ENCODE measurements at places on chromosomes 7 and 10.

GRCh38 chr7:157961731-157962457 lies 625.1 kb downstream of the DNAJB6 start:
- no peak for DNase-seq

DNA sequence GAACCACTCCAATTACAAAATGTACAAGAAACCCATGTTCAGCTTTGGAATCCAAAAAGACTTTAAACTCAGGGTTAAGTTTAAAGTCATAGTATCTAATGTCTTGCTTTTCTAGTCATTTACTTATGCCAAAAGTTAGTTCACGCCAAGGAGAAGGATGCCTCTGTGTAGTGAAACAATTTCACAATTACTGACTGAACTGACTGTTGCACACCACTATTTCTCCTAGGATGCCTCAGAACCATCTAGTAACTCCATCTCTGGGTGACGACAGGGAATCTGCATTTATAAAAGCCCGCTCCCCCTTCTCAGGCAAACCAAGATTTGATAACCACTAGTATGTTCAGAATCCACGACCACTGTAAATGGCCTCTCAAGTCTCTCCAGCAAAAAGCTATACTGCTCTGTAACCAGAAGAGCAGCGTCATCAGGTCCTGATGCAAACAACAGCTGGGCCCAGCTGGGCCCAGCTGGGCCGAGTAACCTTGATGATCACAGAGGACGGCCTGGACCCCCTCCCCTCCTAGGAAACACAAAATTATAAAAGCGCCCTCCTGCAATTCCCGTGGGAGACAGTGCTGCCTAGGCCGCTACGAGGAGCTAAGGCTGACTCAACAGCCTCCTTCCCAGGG lies 680 bp upstream of the ADO start:
- no peak for DNase-seq

DNA sequence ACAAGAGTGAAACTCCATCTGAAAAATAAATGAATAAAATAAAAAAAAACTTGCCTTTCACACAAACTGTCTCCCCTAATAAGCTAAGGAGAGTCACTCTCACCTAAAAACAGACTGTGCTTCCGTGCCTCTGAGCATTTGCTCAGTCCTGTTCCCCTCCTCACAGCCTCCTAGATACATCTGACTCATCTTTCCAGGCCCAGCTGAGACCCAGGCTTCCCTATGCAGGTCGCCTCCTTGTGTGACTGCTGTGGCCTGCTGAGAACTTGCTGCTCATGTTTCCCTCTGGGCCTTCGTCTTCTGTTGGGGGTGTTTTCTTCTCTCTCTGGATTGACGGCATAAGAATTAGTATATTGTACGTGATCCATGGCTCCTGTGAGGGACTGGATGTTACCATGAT lies 777.7 kb downstream of the LRMDA start:
- no peak for DNase-seq

GRCh38 chr10:90862908-90863514 lies 5.2 kb upstream of the HTR7 start:
- DNase-seq, result no peak

GRCh38 chr10:77253147-77253545 lies 384.5 kb downstream of the KCNMA1 start:
- DNase-seq, result no peak

GRCh38 chr10:118581340-118581739 lies 14.1 kb downstream of the PRLHR start:
- DNase-seq, result no peak

GRCh38 chr7:31419505-31420055 lies 79.1 kb upstream of the NEUROD6 start:
- DNase-seq, result no peak

DNA sequence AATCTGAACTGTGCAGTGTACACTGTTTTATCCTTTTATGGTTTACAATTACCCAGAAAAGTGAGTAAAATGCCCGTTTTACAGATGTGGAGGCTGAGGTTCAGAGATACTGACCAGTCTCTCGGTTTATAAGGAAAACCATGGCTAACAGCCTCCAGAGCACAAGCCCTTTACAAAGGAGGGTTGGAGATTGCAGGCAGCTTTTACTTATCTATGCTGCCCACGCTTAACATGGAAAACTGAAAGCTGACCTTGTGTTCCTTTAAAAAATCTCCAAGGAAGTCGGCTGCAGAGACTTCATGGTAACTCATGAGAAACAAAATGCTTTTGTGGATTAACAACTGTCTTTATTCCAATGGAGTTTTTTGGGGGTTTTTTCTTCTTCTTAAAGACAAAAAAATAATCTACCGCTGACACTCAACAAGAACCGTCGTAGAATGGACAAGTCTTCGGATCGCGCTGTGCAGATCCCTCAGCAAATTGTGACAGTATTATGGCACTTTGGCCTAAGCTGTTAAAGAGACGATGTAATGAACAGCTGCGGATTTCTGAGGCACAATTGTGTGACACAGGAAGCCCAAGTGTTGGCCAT lies 654 bp upstream of the SLF2 start:
- no peak for DNase-seq

- DNase-seq, result no peak
These were observed 200.1 kb downstream of the SLC25A13 start for GRCh38 chr7:96121752-96122151.

DNA sequence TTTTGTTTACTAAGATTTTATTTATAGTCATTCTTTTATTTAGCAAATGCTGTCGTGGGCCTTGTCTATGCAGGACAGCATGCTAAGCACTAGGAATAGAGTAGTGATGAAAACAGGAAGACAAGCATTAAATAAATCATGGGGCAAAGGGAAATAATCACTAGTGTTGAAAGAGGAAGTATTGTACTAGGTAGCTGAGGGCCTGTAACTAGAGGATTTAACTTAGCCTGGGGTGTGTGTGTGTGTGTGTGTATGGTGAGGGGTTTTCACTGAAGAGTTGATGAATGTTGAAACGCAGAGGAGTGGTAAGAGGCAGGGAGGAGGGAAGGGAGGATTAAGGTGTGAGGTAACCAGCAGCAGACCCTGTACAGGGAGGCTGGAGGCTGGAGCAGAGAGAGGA lies 446.4 kb downstream of the SDK1 start:
- DNase-seq, result no peak

DNA sequence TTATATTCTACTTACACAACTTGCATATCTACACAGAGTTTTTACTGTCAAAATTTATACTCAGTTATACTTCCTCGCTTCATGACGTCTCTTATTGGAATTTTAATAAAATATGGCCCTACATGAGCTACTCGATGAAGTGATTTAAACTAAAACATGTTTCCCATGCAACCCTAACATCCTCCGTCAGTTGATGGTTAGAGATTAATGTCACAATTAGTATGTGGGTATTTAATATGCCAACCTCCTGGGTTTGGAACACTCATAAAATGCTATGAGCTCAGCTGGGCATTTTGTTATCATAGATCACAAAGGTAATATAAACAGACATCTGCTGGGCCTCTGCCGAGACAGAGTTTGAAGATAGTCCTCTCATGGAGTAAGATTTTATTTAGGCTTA lies 66.5 kb downstream of the GNAT3 start:
- DNase-seq, result no peak

- peak; percentile 1 for DNase-seq
These were observed 354.5 kb downstream of the TFEC start for GRCh38 chr7:115676080-115676479.

DNA sequence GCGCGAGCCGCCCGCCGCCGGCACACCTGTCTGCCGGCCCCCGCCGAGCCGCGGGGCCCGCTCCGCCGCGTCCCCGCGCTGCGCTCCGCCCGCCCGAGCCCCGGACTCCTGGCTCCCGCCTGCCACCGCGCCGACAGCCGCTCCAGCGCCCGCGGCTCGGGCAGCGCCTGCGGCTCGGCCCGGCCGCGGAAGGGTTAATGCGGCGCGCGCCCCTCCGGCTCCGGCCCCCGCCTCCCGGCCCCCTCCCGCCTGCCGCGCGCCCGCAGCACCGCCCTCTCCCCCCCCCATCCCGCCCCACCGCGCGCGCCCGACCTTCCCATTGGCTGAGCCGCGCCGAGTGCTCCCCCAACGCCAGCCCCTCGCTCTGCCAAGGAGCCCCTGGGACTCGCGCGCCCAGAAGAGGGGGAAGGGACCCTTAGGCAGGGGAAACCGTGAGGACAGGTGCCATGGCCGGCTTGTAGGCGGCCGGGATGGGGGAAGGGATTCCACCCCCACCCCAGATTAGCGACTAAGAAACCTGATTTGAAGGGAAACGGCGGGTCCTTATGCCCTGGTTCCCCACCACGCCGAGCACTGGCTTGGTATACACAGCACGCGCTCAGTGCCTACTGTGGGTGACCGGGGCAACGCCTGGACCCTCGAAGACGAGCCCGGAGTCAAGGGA lies at the start of gene KCNH2:
KCNH2 (minus strand) TSS at position 196 of the 664 bp plus-strand sequence. CDS start 408 bp downstream, outside the sequence.
- no peak for DNase-seq

DNA sequence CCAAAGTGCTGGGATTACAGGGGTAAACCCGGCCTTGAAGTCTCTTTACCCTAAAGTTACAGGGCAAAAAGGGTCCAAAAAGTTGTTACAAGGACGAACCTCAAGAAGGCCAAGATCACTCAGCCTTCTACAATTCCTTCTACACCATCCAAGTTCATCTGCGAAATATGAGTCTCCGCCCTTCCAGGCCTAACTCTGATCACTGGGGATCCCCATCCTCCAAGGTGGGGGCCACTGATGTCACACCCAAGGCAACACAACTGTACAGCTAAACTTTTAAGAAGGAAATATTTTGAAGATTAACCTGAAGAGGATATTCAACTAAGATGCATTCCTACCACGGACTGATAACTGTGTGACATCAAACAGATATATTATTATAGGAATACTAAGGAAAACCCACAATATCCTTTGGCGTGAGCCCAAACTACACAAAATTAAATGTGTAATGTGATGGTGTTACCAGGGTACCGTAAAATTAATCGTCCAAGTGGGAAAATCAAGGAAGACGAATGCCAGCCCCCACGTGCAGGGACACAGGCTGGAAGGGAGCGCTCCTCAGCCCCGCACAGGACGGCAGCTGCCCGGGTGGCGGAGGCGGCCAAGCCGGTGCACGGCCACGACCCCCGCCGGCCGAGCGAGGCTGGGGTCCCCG lies 1.0 kb downstream of the PAXIP1 start:
- peak; percentile 5 for DNase-seq

DNA sequence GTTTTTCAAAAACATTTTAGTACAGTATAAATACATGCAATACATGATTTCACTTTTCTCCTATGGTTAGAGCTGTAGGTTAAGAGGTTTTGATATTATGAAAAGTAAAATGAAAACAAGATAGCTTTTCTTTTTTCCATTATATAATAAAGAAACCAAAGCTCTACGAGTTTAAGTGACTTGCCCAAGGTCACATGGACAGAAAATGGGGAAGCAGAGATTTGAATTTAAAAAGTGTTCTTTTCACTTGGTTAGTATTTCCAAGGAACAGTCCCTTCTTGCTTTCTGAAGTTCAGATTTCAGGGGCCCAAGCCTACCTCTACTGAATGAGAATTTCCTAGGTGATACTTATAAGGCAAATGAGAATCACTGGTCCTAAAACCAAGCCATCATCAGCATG lies 13.2 kb upstream of the MAP3K8 start:
- DNase-seq, result no peak

DNA sequence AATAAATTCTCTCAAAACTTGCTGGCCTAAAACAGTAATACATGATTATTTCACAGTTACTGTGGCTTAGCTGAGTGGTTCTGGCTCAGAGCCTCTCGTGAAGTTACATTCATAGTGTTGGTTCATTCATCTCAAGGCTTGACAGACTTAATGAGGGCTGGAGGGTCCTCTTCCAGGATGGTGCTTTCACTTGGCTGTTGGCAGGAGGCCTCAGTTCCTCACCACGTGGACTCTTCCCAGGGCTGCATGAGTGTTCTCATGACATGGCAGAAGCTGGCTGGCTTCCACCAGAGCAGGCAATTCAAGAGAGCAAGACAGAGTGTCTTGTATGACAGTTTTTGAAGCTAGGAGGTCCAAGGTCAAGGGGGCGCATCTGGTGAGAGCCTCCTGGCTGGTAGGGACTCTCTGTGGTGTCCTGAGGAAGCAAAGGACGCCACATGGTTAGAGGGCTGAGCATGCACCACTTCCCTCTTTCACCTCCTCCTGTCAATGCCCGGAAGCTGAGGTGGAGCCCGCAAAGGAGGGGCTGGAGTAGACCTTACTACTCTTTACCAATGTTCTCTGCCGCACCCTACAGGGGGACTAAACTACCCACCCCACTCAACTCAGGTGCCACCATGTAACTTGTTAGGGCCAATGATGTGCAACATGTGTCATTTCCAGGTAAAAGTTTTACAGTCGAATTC lies 58.2 kb upstream of the YAE1 start:
- peak; percentile 93 for DNase-seq

GRCh38 chr7:31488562-31489203 lies 25.2 kb upstream of the ITPRID1 start:
- DNase-seq, result peak; percentile 60

- DNase-seq, result no peak
These were observed 202.6 kb downstream of the PPP1R3A start for GRCh38 chr7:113715981-113716856.

DNA sequence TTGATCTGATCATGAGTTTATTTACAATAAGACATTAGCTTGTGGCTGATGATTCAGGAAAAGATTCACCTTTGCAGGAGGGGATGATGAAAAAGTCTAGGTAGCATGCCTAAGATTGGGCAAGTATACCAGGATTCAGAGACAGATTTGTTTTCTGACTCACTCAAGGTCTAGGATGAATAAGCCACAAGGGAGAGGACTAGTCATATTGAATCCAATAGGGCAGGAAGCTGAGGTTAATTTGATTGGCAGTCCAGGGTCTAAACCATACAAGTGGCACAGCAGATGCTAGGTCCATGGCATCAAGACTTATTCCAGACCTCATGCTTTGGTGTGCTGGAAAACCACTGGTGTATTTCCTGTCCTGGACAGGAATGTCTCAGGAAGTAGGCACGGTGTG lies 1133.4 kb downstream of the XPNPEP1 start:
- no peak for DNase-seq

DNA sequence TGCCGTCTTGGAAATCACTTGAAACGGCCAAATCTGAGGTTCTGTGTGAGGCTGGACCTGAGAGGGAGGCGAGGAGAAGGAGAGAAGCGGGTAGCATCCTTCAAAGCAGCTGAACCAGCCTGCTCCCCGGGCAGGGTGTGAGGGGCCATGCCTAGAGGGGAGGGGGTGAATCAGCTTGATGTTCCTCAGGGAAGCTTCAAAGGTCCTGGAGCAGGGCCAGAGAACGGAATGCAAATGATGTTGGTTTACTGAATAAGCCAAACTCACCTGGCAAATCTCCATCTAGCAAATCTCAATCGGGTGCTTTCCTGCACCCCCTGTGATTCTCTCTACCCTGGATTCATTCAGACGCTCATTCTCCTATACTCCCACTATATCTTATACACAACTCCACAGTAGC lies 226.9 kb downstream of the WDR11 start:
- no peak for DNase-seq

- no peak for DNase-seq
These were observed 10.9 kb downstream of the EPHB6 start for GRCh38 chr7:142865766-142866165.

Data from hematopoietic multipotent progenitor cell (in vitro differentiated cells).